ENCODE measurements at places on chromosomes 7 and 10.

DNA sequence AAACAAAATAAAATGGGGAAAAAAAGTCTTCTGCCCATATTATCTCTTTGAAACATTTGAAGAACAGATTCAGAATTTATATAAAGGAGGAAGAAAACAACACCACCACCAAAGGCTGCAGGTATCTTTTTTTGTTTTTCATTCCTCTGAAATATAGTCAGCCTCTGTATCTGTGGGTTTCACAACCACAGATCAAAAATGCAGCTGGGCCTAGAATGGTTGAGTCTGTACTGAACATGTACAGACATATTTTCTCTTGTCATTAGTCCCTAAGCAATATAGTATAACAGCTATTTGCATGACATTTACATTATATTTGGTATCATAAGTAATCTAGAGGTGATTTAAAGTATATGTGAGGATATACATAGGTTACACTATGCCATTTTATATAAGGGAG is 559.7 kb upstream of the LRRN3 start:
- DNase-seq = no peak

- peak; percentile 32 for DNase-seq
Measured at GRCh38 chr7:91941450-91941849, 788 bp downstream of the AKAP9 start.

DNA sequence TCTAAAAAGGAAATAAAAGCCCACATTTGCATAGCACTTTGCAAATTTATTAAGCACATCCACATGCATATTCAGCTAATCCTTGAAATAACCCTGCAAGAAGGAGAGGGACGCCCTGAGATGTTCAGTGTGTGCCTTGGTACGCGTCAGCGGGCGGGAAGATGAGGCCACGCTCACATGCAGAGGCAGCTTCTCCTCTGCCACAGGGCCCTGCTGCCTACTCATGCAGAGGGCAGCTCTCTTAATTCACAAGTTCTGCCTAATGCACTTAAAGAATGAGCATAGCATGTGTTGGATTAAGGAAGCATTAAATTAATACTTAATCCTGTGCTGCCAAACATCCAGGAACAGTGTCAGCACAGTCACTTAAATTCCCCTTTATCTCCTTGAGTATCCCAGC is 132.3 kb downstream of the HECW1 start:
- no peak for DNase-seq

GRCh38 chr7:29500719-29501118 is 62.9 kb upstream of the PRR15 start:
- DNase-seq = no peak

DNA sequence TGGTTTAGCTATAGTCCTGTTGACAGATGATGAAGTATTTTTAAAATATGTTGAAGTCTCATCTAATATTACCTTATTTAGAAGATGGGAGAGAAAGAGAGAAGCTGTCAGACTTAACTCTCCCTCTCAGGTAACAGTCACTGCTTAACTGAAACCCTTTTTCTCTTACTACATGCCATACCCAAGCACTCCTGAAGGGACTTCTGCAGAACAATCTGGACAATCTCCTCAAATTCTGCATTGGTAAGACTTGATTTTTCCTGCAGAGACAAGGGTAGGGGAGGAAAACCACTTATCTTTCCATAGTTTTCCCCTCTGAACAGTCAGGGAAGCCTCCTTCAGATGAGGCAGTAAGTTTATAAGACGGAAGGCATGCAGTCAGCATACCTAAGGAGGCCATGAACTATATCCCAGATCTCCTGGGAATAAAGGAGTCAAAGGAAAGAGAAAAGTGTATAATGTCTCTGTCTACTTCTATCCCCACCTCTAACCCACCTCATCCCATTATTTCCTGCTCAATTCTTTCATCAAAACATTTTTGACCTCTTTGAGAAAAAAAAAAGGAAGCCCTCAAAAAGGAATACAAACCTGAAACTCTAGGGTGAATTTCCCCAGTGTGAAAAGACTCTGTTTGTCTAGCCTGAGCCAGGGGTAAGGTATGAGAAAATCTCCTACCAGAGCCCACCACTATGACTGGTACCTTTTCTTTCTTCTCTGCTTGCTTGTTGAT is 9.4 kb downstream of the ZCWPW1 start:
- no peak for DNase-seq

DNA sequence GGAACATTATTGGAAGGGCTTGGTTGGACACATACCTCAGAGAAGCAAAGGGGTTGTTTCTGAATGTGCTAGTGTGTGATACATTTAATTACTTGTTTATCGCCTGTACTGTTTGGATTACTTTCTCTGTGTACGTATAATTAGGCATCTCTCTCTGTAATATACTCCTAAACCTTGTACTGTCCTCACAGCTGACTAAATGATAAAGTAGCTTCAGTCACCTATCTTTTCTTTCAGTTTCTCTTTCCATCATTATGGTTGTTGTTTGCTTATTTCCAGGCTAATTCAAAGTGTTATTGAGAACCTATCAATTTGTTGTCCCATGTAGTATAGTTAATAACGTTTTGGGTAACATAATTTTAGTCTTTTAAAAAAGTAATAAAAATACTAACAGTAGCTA is 34.0 kb downstream of the MXI1 start:
- DNase-seq = no peak

- no peak for DNase-seq
Measured at GRCh38 chr10:47047127-47047504, 135.9 kb downstream of the PTPN20 start.
